Activated CD8-positive, alpha-beta T cell treated with anti-CD3 and anti-CD28 coated beads for 36 hours (primary cell): ENCODE measurements at places on chromosomes 11 and 22. TPM values are rescaled to one million over a fixed set of nuclear protein-coding genes. Genes with fewer than 3 reads are reported as not detected.

The ADM gene
- 46.9 TPM for total RNA-seq

The DUSP18 gene
- 4.1 TPM for total RNA-seq

The MPPED2 gene
- total RNA-seq = not detected

The VPREB3 gene
- total RNA-seq = not detected

The SHISAL1 gene
- total RNA-seq = not detected

The APOC3 gene
- total RNA-seq = not detected

The KIAA1671 gene
- 6.8 TPM for total RNA-seq

The CASP5 gene
- total RNA-seq = not detected

The SMC1B gene
- total RNA-seq = 1.8 TPM

The TBX1 gene
- not detected for total RNA-seq

The MMP12 gene
- total RNA-seq = not detected

The TMPRSS4 gene
- total RNA-seq = not detected

The ADAMTS15 gene
- total RNA-seq = not detected

The TMEM191C gene
- 2.7 TPM for total RNA-seq

The SYT13 gene
- total RNA-seq = not detected

The FAM227A gene
- total RNA-seq = 0.74 TPM

The EPS8L2 gene
- 16.7 TPM for total RNA-seq

The POU2AF2 gene
- total RNA-seq = not detected

The GANAB gene
- 205 TPM for total RNA-seq

The IGSF22 gene
- total RNA-seq = 1.4 TPM

The NAALADL1 gene
- total RNA-seq = 6.6 TPM

The MYH9 gene
- total RNA-seq = 679 TPM
